ENCODE measurements at places on chromosomes 12 and 14.

GRCh38 chr14:70188659-70189455, at the start of gene SLC8A3:
Gene SLC8A3 (minus strand): TSS chr14:70188951. CDS start chr14:70168422, 20,529 bp downstream.
- no peak for DNase-seq

GRCh38 chr14:103551338-103551762, 11.1 kb downstream of the BAG5 start:
- no peak for DNase-seq

DNA sequence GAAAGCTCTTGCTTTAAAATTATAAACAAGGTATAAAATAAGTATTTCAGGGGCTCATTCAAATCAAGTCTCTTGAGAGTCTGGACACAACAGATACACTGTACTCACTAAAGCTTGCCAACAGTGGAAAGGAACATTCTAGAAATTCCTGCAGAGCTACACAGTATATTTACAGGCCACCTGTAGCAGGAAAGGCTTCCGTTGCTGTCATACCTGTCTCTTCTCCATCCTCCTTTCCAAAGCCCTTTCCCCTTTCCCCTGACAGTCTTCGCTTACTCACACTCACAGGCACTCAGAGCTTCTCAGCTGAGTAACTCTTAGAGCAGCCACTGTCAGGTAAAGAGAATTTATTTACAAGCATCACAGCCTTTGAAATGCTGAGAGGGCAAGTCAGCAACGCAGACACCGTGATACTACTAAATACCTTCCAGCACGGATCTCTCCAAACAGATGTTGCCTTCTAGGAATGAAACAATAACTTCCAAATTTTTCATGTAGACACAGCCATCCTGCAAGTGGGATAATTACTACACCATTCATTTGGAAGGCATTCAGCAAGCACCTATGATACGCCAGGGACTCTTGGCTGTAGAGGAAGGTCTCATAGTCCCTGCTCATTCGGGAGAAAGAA, 167.9 kb downstream of the FOXN3 start:
- DNase-seq, result no peak

GRCh38 chr14:32865827-32866376, 72.8 kb upstream of the NPAS3 start:
- DNase-seq, result no peak

- DNase-seq, result no peak
Measured at GRCh38 chr12:1297206-1297605, 297.2 kb downstream of the FBXL14 start.

- DNase-seq, result no peak
Measured at GRCh38 chr12:25970916-25971653, 12.6 kb downstream of the RASSF8 start.

Data from activated CD4-positive, alpha-beta T cell treated with anti-CD3 and anti-CD28 coated beads, Interleukin-2, amount 50 U/mL, for 24 hours (primary cell).